Neural crest cell (in vitro differentiated cells): ENCODE measurements at places on chromosomes 6 and 20.
A peak's percentile ranks its signal among the peaks of the same experiment; 100 is the strongest.

GRCh38 chr20:33291830-33292355 lies 8.9 kb downstream of the BPIFB1 start:
- DNase-seq, result peak; percentile 65

GRCh38 chr20:3472105-3472504 lies 1.3 kb downstream of the ATRN start:
- no peak for DNase-seq

DNA sequence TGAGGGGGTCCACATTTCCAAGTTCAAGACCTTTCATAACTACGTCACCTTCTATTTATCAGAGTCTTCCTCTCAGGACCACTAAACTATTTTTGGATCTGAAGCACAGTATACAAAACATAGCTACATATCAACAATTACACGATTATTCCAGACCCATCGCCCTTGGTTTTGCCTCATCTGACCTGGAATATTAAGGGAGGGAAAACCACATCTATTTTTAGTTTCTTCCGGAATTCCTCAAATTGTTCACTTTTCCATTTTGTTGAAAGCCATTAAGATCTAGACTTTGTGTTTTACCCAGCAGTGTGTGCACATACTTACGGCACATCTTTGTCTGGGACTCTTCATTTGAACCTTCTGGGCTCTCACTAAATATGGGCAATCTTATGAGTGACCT lies 12.0 kb upstream of the ADGRF5 start:
- DNase-seq, result no peak

DNA sequence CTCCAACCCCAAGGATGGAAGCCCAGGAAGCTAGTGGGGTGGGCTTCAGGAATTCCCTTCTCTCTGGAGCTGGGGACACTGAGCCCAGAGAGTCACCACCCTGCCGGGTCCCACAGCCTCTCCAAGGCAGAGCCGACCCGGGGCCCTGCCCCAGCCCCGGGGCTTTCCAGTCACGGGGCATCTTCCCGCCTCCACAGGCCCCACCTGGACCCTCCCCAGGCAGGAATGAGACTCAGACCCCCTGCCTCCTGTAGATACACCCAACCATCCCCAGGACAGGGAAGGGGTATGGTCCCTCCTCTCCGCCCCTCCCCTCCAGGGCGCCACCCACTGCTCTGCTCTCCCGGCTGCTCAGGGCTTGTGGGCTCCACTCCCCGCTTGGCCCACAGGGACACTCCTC lies 53.3 kb downstream of the GRM4 start:
- no peak for DNase-seq

DNA sequence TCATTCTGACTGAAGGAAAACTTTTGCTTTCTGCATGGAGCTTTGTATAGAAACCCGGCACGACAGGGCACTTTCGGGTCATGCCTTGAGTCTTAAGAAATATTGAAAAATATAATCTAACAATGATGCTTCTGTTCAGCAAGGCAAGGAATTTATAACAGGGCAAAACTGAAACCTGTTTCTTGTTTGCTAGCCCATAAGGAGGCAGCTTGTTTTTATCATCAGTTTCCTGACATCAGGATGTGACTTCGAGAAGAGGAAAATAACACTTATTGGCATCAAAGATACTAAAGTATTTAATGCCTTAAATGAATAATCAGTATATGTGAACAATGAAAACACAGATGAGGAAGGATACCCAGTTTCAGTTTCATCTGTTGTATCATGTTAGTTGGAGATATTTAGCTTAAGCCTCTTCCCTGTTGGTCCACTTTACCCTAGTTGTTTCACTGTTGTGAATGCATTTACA lies 146.5 kb downstream of the CDKAL1 start:
- DNase-seq, result no peak

DNA sequence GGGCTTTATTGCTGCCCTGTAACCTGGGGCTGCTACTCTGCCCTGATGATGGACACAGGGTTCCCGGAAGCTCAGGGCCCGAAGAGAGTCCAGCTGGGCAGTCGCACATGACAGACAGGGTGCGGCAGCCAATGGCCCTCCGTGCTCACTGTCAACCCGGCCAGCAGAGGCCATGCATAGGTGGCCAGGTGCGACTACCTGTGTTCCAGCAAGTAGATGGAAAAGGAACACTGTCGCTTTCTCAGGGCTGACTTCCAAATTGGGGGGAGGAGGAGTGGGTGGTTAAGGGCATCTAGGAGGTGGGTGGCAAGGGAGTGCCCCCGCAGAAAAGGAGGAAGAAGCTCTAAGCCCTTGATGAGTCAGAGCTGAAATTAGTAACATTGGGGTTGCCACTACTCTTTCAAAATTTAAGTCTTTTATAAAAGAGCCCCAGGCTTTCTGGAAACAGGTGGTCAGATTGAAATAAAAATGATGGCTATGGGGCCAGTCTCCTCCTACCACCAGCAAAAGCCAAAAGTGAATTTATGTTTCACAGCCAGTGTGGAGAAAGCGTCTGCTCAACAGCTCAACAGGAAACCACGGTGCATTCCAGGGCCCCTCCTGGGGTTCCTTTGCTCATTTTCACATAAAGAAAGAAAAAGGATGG lies 2.3 kb upstream of the RAMACL start:
- DNase-seq, result no peak

DNA sequence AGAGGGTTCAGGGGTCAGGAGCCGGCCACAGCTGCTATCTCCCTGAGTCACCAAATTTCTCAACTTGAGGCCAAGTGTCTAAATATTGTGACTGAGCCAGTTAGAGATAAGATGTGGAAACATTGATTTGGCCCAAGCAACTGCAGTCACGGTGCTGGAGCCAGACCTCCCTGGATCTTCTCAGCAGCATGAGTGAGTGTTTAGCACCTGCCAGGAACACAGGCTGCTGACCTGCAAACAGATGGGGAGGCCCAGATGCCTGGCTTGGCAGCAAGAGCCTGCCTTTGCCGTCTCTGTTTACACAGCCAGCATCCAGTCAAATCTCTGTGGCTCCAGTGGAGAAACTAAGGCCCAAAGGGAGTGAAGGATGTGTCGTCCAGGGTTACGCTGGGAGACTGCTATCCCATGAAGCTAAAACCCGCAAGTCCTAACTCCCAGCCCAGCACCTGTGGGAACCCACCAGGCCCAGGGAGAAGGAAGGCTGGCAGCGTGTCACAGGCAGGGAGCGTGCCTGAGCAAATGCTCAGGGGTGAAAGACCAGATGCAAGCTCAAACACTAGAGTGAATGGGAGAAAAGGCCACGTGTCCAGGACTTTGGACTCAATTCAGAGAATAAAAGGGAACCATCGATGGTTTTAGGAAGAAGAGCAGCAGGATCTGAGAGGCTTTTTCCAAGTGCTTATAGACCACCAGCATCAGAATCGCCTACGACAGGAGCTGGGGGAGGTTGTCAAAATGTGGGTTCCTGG lies 15.9 kb upstream of the PTGIS start:
- no peak for DNase-seq

DNA sequence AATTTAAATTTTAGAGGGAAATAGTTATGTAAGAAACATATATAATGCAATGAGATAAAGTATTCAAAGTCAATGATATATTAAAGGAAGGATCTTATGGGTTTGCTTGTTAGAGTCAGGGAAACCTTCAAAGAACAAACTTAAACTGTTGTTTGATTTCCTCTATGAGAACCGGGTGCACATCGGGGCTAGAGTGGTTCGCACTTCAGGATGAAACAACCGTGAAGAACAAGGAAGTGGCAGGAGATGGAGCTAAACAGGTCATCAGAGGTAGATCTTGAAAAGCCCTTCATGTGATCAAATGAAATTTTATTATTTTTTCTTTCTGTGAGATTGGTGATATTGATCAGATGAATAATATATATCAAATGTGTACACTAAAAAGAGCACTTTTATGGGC lies 951.9 kb upstream of the FLRT3 start:
- DNase-seq, result no peak

DNA sequence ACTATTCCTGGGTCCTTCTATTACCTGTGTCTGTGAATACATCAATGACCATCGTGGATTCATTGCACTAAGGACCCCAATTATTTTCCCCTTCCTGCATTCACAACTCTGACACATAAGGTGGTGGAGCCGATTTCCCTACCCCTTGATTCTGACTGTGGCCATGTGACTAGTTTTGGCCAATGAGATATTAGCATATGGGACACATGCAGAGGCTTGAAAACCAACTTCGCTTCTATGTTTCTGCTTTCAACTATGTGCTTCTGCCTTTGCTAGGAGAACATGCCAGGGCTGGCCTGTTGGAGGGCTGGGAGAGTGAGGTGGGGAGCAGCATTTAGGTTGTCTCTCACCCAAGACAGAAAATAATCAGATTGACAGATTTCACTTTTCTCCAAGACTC lies 483.1 kb upstream of the JAG1 start:
- DNase-seq, result no peak
